NCI-H774 (cell line): ENCODE measurements at places on chromosomes 7 and 10.

GRCh38 chr7:115477193-115477651 lies 553.3 kb downstream of the TFEC start:
- DNase-seq, result no peak

GRCh38 chr10:50988792-50989191 lies 85.5 kb upstream of the PRKG1 start:
- DNase-seq, result no peak

DNA sequence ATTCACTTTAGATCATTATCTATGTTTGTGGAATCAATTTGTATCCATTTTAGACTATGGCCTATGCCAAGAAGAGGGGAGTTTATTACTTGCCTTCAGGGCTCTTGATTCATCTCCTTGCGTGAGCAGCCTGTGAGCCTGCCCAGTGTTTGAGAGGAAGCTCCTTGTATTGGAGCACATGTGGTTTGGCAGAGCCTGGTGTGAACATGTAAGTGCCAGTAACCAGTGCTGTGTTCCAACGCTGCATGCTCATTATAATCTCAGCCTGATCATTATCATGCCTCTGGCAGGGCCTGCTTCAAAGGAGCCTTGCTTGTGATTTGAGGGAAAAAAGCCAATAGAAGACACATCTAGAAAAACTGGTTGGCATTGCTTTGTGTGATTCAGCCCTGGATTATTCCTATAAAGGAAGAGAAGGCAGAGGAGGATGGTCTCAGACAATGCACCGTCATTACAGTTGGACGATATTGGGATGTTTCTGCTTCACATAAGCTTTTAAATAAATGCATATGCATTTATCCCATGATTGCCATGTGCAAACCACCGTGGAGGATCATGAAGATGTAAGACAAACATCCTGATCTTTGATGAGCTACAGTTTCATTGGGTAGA lies 203.4 kb upstream of the AHR start:
- DNase-seq, result no peak

DNA sequence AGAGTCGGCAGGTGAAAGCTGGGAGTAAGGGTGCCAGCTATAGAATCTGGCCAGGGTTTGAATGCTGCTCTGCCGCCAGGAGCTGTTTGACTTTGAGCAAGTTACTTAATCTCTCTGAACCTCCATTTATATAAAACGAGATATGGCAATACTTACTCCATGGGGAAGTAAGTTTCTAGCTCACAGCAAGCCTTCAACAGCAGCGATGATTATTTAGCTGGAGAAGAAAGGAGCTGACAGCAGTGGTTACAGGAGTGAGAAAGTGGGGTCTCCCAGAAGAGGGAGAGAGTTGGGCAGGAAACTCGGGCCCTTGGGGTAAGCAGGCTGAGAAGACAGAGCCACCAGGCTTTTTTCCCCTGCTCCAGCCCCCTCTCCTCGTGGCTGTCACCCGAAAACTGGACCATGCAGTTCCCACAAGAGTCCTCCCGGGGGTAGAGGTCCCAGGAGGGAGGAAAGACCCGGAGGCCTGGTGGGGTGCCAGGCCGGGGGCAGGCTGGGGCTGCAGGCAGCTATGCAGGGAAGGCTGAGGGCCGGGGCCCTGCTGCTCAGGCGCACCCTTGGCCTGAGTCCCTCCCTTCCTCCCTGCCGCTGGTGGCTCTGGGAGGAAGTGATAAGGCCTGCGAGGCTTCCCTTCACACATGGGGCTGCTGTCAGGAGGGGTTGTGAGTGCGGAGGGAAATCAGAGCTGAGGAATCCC lies 3.5 kb downstream of the NOS3 start:
- DNase-seq, result no peak

GRCh38 chr7:24227068-24227467 lies 56.9 kb upstream of the NPY start:
- DNase-seq, result no peak

DNA sequence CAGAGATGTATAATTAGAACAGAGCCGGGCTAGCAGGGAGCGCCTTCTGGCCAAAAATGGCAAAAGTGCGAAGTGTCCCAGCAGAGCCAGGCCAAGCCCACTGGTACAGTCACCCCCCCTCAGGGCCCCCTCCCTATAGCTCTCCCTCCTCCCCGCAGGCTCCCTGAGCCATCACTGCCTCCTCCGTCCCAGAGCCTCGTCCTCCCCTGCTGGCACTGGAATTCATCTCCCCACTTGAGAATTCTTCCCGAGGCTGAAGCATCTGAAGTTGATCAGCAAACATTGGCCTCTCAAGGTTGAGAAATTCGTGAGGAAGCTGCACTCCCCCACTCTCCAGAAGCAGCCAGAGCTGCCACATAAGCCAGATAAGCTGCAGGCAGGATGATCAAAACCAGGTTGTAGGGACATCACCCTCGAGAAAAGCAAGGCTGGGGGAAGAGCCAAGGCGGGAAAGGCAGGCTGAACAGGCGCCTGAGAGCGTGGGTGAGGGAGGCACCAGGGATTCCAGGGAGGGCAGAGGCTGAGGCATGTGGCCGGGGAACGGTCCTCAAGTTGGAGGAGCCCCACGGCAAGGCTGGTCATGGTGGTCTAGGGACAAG lies 23.4 kb downstream of the CAMK2G start:
- no peak for DNase-seq

- DNase-seq, result no peak
These were observed 104.9 kb downstream of the SPDYE5 start for GRCh38 chr7:75596727-75597614.

- DNase-seq, result no peak
These were observed 128.4 kb downstream of the NRBF2 start for GRCh38 chr10:63261496-63261895.

- DNase-seq, result no peak
These were observed 51.8 kb downstream of the CUX1 start for GRCh38 chr7:101869026-101869900.

DNA sequence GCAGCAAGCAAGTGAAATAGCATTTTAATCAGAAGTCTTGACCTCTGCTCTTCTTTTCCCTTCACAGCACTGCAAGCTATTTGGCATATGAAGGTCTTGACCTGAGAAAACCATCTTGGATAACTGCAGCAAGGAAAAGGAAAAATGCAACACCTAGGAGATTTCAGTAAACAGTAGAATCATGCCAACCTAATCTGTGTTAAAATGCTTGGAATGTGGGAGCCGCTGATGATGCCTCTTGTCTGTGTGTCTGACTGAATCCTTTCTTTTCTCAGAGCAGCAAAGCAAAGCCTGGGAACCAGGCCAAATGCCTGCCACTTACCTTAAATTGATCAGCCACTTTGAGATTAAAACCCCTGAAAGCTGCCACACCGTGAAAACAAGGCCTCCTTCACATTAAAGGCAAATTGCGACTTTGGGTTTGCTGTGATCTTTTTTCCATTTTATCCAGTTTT lies 80.4 kb upstream of the CDK6 start:
- DNase-seq, result no peak
